ENCODE measurements at places on chromosomes 12 and 14. TPM values are rescaled to one million over a fixed set of nuclear protein-coding genes. Genes with fewer than 3 reads are reported as not detected.

EPS8 gene
- total RNA-seq, result 462 TPM

OAS3 gene
- 13.2 TPM for total RNA-seq

GUCY2C gene
- not detected for total RNA-seq

KRT83 gene
- not detected for total RNA-seq

SETD3 gene
- 100.0 TPM for total RNA-seq

AKAP5 gene
- total RNA-seq, result 0.44 TPM

DPPA3 gene
- total RNA-seq, result not detected

STON2 gene
- total RNA-seq, result 19.1 TPM

PTPRO gene
- 24.5 TPM for total RNA-seq

TAPBPL gene
- 20.7 TPM for total RNA-seq

ENDOU gene
- total RNA-seq, result not detected
